ENCODE measurements at places on chromosomes 16 and 17. TPM values are rescaled to one million over a fixed set of nuclear protein-coding genes. Genes with fewer than 3 reads are reported as not detected.

The KRT25 gene
- total RNA-seq = not detected

DNA sequence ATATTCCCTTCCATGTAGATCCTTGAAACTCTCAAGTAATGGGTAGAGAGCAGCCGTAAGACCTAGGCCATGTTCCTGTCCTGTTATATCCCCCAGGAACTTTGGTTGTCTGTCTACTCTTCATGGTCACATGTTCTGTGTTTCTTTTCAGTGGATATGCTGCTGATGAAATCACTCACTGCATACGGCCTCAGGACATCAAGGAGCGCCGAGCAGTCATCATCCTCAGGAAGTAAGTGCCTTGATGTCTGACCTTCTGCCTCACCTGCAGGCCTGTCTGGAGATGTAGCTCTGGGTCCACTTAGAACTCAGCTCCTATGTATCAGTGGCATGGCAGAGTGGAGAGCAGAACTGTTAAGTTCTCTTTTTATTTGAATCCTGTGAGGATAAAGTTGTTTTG lies 11.2 kb downstream of the ALKBH5 start:
- no peak for ATAC-seq

GRCh38 chr17:19753051-19753509 lies 5.0 kb upstream of the ALDH3A1 start:
- ATAC-seq = no peak

The EFCAB13 gene
- total RNA-seq = 3.4 TPM

- ATAC-seq = no peak
These were observed 29.1 kb downstream of the RAI1 start for GRCh38 chr17:17710355-17710727.

DNA sequence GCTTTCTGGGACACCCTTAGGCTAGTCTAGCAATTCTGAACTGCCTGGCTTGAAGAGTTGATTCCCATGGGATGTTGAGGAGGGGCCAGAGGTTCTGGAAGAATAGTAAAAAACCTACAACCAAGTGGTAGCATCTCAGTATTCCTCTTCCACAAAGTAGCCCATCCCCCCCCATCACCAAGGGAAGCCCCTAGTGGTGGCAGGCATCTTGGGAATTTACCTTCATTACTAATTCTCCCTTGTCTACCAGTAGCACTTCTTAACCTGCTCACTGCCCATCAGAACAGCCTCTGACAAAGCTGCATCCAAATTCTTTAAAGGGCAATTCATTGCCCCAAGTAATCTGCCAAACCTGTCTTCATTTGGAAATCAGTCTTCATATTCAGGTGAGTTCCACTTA lies 12.8 kb upstream of the RAB11FIP4 start:
- no peak for ATAC-seq

The ABCC12 gene
- not detected for total RNA-seq

DNA sequence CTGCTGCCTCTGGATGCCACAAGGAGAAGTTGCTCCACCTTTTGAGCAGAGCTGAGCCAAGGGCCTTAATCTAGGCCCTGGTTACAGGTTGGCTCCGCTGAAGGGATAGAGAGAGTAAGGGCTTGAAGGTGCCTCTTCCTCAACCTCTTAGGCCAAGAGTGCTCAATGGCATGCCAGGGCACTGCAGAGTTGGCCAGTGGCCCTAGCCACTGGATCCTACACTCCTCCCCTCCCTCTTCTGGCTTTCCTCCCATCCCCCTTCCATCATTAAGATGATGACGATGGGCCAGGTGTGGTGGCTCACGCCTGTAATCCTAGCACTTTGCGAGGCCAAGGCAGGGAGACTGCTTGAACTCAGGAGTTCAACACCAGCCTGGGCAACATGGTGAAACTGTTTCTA lies 50.5 kb downstream of the MYO18A start:
- ATAC-seq = no peak

DNA sequence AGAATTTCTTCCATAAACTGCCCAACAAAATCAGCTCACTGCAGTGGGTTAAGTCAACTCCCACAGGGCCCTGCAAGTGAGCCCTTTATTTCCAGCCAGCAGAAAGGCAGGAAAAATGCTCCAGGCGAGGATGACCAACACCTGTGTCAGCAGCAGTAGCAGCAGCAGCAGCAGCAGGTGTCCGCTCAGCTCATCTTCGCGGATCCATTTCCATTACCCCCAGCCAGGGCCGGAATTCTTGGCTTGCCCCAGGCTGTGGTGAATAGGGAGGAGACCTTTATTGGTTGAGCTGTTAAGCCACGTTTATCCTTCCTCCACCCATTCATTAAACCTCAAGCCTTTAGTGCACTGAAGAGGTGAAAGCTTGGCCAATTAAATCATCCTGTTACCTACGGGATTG lies 46.2 kb downstream of the MARCHF10 start:
- ATAC-seq = no peak

DNA sequence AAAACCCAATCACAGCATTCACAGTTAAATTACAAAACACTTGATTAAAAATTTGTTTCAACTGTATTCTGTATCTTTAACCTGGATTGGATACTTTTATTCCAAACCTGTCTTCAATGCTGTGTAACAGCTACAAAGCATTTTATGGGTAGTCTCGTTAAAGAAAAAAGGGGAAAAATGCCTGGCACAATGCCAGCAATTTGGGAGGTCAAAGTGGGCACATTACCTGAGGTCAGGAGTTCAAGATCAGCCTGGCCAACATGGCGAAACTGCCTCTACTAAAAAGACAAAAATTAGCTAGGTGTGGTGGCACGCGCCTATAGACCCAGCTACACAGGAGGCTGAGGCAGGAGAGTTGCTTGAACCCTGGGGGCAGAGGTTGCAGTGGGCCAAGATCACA lies 4.0 kb downstream of the GNA13 start:
- ATAC-seq = no peak

- no peak for ATAC-seq
These were observed 5.6 kb downstream of the CMTR2 start for GRCh38 chr16:71283612-71284011.

DNA sequence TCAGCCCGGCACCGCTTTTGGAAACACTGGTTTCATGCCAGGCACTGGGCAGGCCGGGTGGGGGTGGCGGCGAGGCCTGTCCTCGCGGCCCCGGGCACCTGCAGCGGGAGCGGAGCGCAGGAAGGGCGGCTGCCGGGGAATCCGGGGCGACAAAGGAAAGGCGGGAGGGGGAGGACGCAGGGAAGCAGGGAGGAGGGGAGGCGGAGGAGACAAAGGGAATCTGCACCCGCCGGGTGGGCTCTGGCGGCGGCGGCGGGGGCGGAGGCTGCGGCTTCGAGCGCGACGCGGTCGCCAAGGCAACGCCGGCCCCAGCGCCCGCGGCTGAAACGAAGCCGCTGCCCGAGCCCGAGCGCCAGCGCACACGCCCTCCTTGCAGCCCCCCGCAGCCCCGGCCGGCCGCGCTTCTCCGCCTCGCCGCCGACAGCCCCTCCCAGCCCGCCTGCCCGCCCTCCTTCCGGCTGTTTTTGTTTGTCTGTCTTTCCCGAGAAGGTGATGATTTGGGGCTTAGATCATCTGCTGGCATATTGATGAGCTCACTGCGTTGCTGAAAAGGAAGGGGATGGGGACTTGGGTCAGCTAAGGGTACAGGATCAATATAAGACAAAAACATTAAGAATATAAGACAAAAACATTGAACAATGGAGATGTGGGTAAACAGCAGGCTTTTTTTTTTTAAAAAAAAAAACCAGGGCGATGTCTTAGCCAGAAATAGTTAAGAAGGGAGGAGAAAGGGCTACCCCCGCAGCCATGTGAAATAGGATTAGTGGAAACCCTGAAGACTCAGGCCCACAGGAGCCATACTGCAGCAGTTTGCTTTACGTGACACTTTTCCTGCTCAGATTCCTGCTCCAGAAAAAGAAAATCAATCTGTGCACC lies 32.7 kb downstream of the CDK5R1 start:
- ATAC-seq = peak; percentile 2

- no peak for ATAC-seq
These were observed 3.4 kb downstream of the C1QTNF1 start for GRCh38 chr17:79027274-79027924.

The SAP30BP gene
- 68.1 TPM for total RNA-seq

GRCh38 chr17:61393550-61393903 lies 6.1 kb upstream of the TBX2 start:
- ATAC-seq = no peak

DNA sequence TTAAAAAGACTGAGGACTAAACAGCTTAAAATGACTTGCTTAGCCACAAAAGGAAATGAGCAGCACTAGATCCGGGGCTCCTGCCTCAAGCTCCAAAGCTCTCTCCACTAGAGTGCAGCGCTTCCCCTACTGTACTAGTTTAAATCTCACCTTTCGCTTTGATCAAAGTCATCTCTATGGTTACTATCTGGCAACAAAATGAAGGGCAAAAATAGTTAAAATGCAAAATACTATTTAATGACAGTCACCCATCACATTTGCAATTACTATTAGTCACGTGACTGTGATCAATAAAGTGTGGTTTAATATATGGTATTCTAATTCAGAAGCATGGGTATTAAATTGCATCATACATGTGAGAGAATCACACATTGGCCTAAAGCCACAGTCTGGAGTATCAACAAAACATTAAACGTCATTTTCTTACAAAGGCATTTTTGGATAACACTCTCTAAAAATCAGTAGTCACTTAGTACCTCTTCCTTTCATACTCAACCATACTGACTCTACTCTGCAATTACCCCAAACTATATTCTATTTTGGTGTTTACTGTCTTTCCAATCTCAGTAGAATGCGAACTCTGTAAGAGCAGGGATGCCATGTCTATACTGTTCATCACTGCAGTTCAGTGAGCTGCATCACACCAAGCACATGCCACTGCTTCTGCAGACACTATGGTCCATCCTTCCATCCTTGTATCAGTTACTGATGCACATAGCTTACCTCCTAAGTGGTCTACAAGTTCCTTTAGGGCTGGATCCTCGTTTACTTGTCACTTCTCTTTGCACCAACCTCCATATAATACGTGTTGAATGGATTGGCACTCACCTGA lies 6.2 kb downstream of the PSMD12 start:
- ATAC-seq = peak; percentile 83

The VMO1 gene
- not detected for total RNA-seq

The KRT14 gene
- total RNA-seq = not detected

The MYH2 gene
- total RNA-seq = not detected

DNA sequence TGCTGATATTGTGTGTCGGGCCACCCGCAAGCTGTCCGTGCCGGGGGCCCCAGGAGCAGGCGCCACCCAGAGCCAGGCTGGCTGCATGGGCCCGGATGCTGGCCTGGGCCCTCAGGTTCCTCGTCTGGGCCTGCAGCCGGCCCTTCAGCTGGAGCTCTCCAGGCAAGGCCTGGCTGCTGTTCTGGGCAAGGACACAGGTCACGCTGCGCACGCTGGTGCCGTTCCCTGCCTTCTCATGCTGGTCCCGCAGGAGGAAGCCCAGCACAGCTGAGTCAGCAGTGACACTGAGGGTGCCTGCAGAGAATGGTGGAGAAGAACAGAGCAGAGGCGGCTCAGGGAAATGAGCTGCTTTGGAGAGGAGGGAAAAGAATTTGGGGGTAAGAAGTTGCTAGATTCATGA lies 79.9 kb downstream of the RMI2 start:
- ATAC-seq = no peak

GRCh38 chr17:38604479-38605403 lies 1.0 kb downstream of the SRCIN1 start:
- peak; percentile 20 for ATAC-seq
